Adrenal gland (tissue), 19 donors: ENCODE measurements at places on chromosomes 12 and 14. TPM values are rescaled to one million over a fixed set of nuclear protein-coding genes. Genes with fewer than 3 reads are reported as not detected.
A peak's percentile ranks its signal among the peaks of the same experiment; 100 is the strongest.

DNA sequence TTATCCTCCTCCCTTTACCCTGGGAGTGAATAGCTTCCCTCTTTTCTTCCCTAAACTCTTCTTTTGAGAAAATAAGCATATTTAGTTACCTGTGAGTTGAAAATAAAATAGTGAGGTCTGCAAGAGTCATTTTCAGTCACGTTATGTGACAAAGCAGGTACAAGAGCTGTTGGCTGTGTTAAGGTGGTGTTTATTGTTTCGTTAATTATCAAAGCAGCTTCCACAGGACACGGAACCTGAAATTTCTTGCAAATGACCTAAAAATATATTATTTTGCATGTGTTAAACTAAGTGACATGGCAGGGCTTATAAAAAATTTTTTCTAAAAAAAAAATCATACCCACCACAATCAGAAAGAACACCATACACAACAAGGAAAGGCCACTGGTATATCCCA lies 8.3 kb downstream of the SLC38A2 start:
- DNase-seq: no peak

- DNase-seq: peak; percentile 55
Observed at GRCh38 chr14:104138098-104138717, at the start of gene KIF26A. Gene KIF26A, plus strand, starts transcription at chr14:104138587. Its CDS starts 136 bp downstream, at chr14:104138723.

DNA sequence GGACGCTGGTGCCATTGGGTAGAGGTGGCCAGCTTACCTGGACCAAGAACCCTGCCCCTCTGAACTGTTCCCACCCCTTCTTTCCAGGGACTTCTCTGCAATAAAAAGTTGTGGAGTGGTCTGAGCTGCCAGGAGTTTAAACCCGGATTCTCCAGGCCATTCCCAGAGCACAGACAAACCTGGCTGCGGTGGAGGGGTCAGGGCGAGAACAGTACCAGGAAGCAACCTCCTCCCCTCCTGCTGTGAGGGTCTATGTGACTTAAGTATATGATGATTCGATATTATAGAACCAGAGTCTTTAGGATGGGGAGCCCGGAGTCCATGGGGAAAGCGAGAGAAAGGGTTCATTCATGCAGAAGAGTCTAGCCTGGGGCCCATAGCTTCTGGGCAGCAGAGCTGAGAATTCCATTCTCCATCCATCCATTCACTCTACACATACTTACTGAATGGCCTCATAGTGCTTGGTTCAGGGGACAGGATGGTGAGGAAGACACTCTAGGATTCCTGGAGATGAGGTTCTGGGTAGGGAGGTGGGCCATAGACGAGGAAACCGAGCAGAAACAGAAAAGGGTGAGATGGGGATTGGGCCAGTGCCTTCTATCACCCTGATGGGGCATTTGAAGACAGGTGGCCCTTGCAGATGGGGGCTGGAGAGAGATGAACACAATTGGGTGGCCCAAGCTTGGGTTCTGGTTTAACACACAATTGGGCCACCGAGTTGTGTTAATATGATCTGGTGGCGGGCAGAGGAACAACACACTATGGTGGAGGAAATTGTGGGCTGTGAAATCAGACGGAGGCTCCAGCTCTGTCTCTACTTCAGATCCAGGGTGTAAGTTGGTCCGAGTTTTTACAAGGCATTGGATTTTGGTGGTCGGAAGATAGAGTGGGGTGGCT lies 5.2 kb downstream of the KRT86 start:
- no peak for DNase-seq

Gene TMTC2
- total RNA-seq: 2.2 TPM

Gene TSHR
- total RNA-seq: 0.48 TPM

DNA sequence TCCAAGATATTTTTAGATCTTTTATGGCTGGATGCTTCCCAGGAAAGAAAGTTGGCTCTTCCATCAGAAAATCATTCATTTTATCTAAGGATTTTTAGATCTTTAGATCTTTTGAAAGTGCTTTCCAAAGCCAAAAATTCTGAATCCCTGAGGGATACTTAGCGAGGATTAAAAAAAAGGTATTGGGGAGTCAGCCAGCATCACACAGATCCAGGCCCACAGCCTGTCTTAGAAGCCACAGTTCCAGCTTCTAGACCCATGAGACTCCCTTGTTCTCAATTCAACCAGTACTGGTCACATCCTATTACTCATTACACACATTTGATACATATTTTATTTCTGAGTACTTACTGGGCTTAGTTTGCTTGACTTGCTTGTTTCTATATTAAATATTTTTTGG lies 49.9 kb downstream of the TSPAN8 start:
- no peak for DNase-seq

- peak; percentile 16 for DNase-seq
Observed at GRCh38 chr12:109385339-109386058, 37.8 kb downstream of the MYO1H start.

GRCh38 chr14:67881225-67881624 lies 61.6 kb downstream of the RAD51B start:
- no peak for DNase-seq

- no peak for DNase-seq
Observed at GRCh38 chr12:123167329-123167728, 16.4 kb upstream of the PITPNM2 start.

DNA sequence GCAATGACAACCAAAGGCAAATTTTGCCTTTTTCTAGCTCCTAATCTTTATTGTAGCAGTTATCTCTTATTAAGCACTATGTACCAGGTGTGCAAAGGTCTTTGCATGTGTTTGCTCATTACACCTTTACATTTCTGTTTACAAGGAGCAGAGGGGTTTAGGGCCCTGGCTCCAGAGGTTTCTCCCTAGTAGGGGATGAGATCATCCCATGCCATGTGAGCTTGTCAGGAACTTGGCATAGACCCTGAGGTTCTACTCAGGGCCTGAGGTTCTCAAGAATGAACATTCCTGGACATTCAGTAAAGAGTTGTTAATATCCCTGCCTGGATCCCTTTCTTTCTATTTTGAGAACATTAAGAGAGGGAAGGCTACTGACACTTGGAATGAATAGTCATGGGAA lies 292.0 kb downstream of the RPAP3 start:
- DNase-seq: no peak

GRCh38 chr14:21098892-21099595 lies 589 bp upstream of the ZNF219 start:
- no peak for DNase-seq

DNA sequence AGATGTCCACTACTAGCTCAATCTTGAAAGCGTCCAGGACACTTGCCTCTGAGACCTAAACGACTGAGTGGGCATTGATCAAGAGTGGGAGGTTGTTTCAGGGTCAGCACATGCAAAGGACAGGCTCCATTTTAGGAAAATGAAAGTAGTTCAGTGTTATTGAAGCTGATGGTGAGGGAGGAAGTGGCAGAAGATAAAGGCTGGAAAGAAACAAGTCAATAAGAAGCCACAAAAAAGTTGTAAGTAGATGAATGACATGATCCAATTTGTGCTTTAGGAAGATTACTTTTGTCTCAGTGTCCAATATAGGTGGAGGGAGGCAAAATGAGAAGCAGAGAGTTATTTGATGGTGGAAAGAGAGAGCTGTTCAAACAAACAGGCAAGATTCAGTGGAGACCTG lies 22.0 kb downstream of the GPR65 start:
- DNase-seq: no peak

DNA sequence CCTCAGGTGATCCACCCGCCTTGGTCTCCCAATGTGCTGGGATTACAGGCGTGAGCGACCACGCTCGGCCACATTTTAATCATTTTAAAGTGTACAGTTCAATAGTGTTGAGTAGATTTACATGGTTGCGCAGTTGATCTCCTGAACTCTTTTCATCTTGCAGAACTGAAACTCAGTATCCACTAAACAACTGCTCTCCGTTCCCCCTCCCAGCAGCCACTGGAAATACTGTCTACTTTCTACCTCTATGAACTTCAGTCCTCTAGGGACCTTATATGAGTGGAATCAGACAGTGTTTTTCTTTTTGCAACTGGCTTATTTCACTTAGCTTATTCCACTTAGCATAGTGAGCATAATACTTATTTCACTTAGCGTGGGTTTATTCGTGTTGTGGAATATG lies 53.7 kb downstream of the KCTD10 start:
- no peak for DNase-seq

GRCh38 chr12:120892265-120892664 lies 11.9 kb downstream of the SPPL3 start:
- no peak for DNase-seq

Gene RHOJ
- 4.4 TPM for total RNA-seq

Gene OAS2
- 8.7 TPM for total RNA-seq

Gene OR6C2
- total RNA-seq: not detected

Gene STK38L
- 298 TPM for total RNA-seq

DNA sequence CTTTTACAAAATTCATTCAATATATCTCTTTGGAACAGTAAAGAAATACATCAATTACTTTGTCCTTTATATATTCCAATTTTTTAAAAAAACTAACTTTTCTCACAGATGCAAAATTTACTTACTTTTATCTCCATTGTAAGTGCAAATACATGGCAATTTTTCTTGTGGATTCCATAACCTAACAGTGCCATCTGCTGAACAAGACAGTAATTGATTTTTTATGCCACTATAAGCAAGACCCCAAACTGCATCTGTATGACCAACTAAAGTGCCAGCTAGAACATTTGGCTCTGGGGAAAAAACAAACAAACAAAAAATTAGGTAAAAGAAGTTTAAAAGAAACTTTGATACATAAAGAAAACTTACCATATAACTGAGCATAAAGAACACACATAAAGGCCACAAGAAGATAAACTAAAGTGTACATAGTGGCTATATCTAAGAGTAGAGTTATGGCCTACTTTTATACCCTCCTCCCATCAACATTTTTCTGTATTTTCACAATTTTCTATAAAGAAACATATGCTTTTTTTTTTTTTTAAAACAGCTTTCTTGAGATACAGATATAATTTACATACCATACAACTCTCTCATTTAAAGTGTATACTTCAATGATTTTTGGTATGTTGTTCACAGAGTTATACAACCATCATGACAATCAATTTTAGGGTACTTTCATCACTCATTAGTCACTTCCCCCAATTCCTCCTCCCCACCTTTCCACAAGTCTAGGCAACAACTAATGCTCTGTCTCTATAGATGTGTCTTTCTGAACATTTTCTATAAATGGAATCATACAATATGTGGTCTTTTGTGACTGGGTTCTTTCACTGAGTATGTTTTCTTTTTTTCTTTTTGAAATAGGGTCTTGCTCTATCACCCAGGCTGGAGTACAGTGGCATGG lies 32.6 kb downstream of the COCH start:
- no peak for DNase-seq

Gene ASB2
- 0.66 TPM for total RNA-seq

DNA sequence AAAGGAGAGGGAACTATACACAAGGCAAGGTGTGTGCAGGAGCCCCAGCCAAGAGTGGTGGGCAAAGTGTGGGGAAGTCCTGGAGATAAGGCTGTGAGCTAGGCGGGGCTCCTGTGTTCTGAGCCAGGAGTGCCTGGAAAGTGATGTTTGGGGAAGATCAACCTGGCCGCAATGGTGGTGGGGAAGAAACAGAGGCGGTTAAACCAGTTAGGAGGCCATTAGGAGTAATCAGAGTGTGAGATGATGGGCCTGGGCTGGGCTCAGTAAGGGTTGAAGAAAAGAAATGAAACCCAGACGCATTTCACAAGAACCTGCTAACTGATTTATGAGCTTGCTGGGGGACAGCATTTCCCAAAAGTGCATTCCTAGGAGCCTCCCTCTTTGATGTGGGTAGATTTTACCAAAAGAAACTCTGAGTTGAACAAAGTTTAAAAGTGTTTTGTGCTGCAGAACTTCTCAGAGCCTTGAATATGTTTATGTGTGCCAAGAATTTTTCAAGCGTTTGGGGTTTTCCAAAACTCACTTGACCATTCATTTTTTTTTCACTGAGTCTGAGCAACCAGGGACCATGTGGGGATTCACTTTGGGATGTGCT lies 34.2 kb upstream of the LRP1-AS start:
- no peak for DNase-seq

Gene TGFB3
- total RNA-seq: 73.5 TPM

- DNase-seq: no peak
Observed at GRCh38 chr14:22897357-22897756, 14.3 kb downstream of the REM2 start.

Gene GABARAPL1
- total RNA-seq: 80.5 TPM

Gene HOXC5
- 0.69 TPM for total RNA-seq
